ENCODE measurements at places on chromosomes 7 and 10.
A peak's percentile ranks its signal among the peaks of the same experiment; 100 is the strongest.

- no peak for DNase-seq
These were observed 109.9 kb downstream of the HECTD2 start for GRCh38 chr10:91519899-91520514.

DNA sequence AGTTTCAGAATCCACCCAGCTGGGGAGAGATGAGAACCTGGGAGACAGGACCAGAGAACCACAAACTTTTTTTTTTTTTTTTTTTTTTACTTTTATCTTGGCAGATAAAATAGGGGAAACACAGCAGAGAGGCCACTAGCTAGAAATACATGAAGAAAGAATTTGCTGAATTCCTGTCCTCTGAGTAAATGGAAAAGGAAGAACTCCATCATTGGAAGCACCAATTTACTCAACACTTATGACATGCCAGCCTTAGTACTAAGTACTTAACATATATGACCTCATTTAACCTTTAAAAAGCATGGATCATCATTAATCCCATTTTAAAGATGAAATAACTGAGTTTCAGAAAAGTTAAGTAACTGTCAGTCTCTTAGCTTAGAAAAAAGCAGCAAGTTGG, 343.0 kb upstream of the NPSR1 start:
- no peak for DNase-seq

DNA sequence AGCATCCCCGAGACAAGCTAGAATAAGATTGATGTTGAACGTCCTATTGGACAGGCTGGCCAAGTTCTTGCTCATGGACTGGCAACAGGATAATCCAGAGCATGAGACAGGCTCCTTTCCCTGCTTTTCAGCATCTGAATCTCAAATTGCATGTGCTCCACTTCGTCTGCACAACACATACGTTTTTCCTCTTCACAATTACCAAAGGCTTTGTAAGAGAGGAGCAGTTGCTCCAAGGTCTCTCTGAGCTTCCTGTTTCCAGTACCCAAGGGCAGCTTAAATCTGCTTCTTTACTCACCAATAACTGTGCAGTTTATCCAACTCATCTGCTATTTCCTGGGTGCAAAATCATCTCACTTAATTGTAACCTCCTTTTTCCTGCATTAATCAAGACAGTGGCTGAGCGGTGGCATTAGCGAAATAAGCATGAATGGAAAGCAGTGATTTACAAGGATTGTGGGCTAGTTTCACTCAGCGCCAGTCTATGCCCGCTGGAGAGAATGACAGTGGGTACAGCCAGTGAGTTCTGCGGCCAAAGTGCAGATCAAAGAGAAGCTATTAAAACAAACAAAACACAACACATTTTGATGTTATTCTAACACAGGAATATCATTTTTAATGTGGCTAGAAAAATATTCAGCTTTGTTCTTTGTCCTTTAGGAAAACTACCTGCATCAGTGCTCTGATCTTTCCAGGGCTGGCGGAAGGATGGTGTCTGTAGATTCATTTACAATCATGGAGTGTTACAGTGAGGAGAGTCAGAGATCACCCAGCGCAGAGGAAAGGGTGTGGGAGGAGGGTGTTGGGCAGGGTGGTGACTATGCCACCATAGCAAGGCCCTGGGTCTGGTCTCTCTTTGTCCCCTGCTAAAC, 79.8 kb downstream of the CHN2 start:
- no peak for DNase-seq

- peak; percentile 42 for DNase-seq
These were observed 27.7 kb upstream of the VAX1 start for GRCh38 chr10:117165538-117166417.

GRCh38 chr7:30403477-30403876, 75.1 kb downstream of the NOD1 start:
- no peak for DNase-seq

DNA sequence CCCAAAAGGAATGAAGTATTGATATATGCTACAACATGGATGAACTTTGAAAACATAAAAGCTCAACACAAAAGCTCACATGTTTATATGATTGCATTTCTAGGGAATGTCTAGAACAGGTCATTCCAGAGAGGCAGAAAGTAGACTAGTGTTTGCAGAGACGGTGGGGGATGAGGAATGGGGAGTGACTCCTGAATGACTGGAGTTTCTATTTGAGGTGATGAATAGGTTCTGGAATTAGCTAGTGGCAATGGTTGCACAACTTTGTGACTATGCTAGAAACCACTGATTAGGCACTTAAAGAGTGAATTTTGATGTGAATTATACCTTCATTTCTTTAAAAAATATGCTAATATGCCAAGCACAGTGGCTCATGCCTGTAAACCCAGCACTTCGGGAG, 6.9 kb downstream of the KPNA7 start:
- no peak for DNase-seq

- peak; percentile 69 for DNase-seq
These were observed 238.1 kb downstream of the CAMK1D start for GRCh38 chr10:12587451-12587888.

DNA sequence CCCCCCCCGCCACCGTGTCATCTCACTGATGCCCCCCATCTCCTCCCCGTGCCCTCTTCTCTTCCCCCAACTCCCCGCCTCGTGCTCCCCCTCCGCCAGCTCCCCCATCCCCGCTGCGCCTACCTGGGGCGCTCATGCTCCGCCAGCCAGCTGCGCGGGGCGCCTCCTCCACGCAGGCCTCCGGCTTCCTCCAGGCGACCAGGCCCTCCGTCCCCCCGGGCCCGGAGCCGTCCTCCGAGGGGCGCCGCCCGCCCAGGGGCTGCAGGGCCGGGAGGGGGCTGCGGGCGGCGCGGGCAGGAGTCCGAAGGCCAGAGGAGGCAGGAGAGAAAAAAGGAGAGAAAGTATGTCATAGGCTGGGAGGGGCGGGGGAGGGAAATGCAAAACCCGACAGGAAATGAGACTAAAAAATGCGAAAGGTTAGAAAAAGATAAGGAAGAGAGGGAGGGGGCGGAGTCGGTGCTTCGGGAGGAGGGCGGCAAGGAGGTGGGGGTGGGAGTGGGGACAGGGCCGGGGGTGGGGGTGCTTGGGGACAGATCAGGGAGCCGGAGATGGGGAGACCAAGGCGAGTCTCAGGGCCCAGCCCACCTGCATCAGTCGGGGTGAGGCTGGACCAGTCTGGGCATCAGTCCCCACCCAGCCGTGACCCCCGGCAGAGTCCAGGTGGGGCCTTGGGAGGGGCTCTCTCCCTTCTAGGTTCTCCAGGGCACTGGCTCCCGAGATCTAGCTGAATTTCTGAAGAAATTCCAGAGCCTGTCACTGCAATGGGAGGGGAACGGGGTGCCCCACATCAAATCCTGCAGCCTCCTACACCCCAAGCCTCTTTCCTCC, at the start of gene CARD11:
CARD11 (minus strand) TSS at position 324 of the 828 bp plus-strand sequence. CDS start 85,361 bp downstream, outside the sequence.
- DNase-seq = no peak

DNA sequence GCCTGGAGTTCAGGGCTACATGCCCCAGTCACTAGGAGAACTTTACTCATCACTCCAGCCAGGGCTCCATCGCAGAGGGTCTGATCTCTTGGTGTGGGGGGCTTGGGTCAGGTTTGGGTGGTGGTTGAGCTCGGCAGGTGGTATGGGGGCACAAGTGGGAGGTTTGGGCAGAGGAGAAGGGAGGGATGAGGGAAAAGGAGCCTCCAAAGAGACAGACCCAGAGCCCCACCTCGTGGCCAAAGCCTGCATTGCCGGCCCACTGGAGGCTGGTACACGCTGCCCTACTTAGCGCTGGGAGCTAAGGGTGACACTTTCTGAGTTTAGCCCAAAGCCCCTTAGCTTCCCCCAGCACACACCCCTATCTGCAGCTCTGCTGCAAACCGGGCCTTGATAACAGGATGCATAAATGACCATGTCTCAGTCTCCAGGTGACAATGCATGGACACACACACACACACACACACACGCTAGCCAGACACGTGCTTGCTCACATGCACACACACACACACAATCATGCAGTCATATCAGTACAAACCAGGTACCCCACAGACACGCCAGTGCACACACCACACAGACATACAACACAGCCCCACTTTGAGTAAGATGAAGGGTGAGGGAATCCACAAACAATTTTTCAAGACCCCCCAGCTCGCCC, 14.7 kb downstream of the LZTS2 start:
- DNase-seq = peak; percentile 54

DNA sequence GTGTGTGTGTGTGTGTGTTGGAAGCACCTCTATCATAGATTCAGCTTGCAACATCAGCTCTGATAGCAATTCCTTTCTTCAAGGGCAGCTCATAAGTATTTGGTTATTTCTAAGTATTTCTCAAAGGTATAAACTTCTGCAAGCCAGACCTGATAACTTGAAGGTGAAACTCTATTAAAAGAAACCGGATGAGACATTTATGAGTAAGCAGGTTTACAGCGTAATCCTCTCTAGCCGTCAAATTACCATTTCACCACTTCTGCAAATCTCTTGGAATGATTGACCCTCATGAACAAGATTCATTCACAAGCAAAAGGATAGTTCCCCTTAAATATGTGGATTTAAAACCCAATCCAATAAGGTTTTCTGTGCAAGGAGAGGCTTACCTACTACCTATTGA, 23.1 kb downstream of the PDE1C start:
- no peak for DNase-seq

- DNase-seq = no peak
These were observed 460.3 kb downstream of the SUGCT start for GRCh38 chr7:40595129-40595528.

GRCh38 chr10:92809840-92810239, 38.5 kb upstream of the EXOC6 start:
- DNase-seq = no peak

DNA sequence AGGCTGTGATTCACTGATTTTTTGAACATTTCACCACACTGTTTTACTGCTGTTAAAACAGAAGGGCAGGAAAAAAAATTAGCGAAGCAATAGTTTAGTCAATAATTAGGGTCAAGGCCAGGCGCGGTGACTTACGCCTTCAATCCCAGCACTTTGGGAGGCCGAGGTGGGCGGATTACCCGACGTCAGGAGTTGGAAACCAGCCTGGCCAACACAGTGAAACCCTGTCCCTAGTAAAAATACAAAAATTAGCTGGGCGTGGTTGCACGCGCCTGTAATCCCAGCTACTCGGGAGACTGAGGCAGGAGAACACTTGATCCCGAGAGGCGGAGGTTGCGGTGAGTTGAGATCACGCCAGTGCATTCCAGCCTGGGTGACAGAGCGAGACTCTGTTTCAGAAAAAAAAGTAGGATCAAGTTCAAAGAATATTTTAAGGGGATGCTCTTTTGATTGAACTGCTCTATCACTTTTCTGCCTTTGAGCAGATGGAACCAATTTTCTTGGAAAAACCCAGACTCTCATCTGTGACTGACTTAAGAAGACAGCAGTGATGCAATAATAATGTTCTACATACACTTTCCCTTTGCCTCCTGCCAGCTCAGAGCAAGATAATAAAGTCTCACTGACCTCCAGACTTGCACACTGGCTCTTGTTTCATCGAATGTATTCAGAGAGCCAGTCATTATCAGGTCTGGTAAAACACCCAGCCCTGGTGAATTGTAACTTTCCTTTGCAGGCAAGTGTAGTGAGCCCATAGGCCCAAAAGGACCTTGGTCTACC, 1.6 kb upstream of the PPA1 start:
- DNase-seq = no peak

DNA sequence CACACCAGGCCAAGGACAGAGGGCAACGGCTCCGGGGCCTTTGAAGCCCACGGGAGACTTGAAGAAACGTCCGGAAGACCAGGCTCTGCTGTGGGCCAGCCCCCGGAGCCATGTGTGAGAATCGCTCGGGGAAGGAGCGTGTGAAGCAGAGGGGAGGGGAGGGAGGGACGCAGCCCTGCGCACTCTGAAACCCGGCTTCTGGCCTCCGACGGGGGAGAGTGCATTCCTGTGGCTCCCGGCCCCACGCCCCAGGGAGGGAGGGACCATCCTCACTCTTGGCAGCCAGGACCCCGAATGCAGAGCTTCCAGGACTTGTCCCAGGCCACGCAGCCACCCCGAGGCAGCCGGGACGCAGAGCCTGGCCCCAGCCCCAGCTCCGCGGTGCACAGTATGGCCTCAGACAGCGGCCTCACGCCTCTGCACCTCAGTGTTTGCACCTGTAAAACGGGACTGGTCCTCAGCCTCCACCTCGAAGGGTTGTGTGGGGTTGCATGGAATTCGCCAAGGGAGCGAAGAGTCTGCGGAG, 67.4 kb downstream of the PDGFA start:
- DNase-seq = no peak

DNA sequence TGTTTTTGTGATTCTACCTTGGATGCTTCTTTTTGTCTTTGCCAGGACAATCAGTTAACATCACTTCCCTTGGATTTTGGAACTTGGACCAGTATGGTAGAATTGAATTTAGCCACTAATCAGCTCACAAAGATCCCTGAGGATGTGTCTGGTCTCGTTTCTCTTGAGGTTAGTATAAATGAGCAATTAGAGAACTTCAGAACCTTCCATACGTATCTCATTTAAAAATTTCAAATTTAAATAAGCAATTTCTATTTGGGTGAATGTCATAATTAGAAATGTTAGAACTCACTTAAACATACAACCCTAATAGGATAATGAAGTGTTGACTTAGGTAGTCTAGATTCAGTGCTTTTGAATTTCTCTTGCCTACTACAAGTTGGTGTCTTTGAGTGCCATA, 69.3 kb upstream of the ADRA2A start:
- DNase-seq = no peak

DNA sequence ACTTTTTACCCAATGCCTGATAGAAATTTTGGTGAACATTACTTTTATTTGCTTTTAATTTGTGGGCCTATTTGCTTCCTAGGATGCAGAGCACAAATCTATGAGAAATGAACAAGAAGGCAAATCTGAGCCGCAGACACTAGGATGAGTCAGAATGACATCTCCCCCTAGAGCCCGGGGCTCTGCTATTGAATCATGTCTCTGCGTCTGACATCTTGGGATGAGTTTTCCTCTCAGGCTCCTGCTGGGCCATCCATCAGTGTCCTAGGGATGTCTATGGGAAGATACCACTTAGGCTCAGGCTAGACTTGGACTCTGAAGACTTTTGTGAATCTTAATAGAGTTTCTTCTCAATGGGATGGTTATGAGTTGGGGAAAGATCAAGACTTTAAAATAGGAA, 157.3 kb upstream of the MTPN start:
- peak; percentile 6 for DNase-seq

DNA sequence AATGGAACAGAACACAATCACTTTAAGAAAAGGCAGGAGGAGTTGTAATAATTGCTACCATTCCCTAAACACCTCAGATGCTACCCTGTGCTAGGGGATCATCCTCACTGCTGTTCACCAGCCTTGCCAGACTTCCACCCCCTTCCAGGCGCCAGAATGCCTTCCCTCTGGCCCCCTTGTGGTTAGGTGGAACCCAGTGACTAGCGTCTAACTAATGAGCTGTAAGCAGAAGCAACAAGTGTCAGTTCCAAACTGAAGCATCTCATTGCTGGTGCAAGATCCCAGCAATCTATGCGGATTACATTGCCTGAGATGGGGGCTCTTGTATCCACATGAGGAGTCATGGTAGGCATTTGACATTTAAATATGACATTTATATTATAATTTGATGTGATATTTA, 86.6 kb downstream of the FRMD4A start:
- peak; percentile 38 for DNase-seq

- DNase-seq = peak; percentile 38
These were observed 145.3 kb upstream of the PRSS1 start for GRCh38 chr7:142603870-142604448.
